Lower lobe of right lung (tissue), 2 donors: ENCODE measurements at places on chromosomes 4 and X. TPM values are rescaled to one million over a fixed set of nuclear protein-coding genes. Genes with fewer than 3 reads are reported as not detected.

DNA sequence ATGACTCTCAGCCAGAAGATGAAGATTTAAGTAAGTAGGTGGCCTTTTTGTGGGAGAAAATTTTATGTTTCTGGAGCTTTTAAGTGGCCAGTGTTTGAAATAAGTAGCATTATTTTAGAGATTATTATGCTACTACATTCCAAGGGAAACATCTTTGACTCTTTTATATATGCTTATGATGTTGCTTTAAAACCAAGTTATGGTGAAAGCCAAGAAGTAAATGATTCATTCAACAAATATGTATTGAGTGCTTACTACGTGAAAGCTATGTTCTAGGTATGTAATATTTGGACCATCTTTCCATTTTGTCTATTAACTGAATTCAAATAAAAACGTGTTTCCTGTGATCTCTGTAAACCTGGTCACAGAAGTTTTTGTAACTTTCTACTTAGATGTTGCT, 58.3 kb downstream of the ZFX start:
- DNase-seq = no peak

DNA sequence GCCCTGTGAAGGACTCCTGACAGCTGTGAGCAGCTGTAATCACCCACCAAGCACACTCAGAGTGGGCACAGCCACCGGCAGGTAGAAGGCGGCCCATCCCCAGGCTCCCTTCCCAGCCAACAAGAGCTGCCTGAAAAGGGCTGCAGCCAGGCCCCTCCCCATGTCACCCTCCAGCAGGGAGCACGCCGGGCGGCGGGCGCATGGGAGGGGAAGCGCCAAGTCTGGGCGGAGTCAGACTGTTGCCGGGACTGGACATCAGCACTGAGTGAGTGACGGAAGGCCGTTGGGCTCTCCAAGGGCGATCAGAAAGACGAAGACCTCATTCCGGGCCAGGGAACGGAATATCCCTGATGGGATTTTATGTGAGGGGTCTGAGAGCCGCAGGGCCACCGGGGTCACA, 82.1 kb downstream of the PPP2R2C start:
- DNase-seq = no peak

NIPAL1 gene
- 1.3 TPM for total RNA-seq

CDK16 gene
- total RNA-seq = 59.2 TPM

PPEF1 gene
- total RNA-seq = 0.71 TPM
